ENCODE measurements at places on chromosomes 1 and 21.

DNA sequence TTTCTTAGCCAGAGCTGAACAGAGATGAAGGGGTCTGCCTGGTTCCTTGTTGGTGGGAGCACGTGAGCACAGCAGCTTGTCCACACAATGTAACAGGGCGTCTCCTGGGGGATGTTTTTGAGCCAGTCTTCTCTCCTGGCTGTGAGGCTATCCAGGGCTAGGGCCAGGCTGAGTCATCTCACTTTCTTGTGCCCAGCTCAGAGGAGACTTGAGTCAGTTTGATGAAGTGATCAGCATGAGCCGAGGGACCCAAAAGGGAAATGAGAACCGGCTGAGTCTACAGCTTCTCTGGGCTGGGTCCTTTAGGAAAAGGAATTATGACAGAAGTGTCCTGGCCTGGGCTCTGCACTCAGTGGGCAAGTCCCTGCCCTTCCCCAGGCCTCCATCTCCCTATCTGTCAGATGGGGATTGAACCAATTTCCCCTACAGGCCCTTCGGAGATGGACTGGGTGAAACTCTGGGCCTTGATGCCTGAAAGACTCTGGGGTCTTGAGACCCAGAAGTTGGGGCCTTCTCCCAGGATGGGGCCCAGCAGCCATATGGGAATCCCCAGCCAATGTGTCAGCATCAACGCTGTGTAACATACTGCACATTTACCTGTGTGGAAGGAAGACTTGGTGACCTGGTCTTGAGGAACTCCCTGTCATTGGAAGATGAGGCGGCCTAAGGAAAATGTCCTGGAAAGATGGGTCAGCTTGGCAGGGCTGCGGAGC lies 36.6 kb downstream of the DMRTB1 start:
- no peak for DNase-seq

DNA sequence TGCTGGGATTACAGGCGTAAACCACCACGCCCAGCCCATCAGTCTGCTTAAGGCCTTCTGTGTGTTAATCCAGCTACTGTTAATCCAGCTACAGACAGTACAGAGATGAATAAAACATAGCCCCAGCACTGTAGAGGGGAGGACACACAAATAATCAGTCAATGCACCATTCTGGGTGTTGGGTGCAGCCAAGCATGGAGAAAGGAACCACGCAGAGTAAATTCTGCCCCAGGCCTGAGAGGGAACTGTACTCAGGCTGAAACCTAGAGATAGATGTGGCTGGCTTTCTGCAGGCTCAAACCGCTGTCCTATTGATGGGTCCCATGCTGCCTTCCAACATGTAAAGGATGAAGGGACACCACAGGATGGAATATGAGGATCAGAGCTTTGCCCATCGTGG lies 136.8 kb upstream of the IGSF21 start:
- DNase-seq = no peak

- DNase-seq = no peak
Measured at GRCh38 chr1:33163621-33164519, 18.0 kb downstream of the TRIM62 start.

GRCh38 chr1:36055706-36056105 lies 28.2 kb upstream of the TEKT2 start:
- DNase-seq = no peak

DNA sequence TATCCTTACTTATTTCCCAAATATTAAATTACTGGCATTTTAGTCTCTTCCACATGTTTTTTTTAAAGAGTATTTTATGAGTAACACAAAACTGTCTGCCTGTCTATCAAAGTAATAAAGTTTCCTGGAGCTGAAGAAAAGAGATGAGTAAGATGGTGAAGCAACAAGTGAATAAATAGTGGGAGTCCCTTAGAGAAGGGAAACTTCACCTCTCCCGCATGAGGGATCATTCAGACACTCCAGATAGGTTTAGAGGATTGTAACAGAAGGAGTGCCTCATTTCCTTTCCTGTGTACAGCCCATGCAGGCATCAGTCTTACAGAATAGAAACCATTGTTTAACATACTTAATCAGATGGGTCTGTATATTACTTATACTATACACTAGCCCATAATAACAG lies 205.7 kb downstream of the USP25 start:
- no peak for DNase-seq

- DNase-seq = no peak
Measured at GRCh38 chr1:159239551-159240220, 35.0 kb downstream of the ACKR1 start.

DNA sequence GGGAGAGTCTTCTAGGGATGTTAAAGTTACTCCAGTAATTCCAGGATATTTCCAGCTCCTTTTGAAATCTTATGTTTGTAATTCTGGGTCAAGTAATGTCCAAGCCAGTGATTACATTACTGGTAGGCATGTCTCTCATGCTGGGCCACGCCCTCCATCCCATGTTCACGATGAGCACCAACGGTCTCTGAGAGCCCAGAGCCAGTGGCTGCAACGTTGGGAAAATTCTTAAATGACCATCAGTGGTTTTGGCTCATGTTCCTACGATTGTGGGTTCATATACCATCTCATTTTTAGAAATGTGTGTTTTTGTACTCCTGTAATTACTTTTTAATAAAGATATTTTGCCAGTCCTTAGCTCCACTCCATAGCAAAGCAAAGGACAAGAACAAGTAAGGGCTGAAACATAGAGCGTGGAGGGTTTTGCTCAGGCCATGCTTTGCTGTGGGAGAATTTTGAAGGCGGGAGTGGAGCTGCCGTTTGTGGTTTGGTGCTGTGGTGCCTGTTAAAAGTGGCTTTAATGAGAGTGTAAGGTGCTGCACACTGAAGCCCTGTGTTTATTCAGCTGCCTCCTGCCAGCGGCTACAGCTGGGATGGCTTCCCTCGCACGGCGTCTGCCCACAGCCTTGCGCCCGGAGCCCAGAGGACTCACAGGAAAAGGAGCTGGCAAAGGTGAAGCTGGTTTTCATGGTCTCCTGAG lies 28.9 kb downstream of the VANGL1 start:
- DNase-seq = no peak

GRCh38 chr1:6788946-6789345 lies 3.7 kb downstream of the CAMTA1 start:
- DNase-seq = no peak

GRCh38 chr1:227742738-227743715 lies 7.8 kb downstream of the SNAP47 start:
- DNase-seq = no peak

- no peak for DNase-seq
Measured at GRCh38 chr1:109625601-109626560, 6.2 kb downstream of the AMPD2 start.

DNA sequence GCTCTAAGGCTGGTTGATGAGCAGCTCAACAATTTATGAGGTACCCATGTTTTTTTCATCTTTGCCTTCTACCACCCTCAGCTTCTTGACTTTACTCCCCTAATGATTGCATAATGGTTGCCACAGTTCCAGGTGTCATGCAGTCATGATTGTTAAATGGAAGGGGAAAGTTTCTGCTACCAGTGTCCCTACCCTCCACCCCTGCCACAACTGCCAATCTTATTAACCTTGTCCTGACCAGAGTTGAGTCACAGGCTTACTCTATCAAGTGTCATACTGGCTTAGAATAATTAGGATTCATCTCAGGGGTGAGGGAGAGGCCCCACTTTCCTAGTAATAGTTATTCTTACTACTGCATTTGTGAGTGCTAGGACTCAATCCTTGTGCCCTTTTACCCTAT lies 7.9 kb upstream of the FUBP1 start:
- DNase-seq = no peak
